NCI-H1092 treated with DMSO at 0.1 percent for 48 hours (cell line): ENCODE measurements at places on chromosomes 2 and 18.

- peak; percentile 5 for DNase-seq
Measured at GRCh38 chr18:12882453-12883371, 1.3 kb downstream of the PTPN2 start.

GRCh38 chr2:3492951-3493614, 26.2 kb downstream of the ADI1 start:
- DNase-seq: no peak

DNA sequence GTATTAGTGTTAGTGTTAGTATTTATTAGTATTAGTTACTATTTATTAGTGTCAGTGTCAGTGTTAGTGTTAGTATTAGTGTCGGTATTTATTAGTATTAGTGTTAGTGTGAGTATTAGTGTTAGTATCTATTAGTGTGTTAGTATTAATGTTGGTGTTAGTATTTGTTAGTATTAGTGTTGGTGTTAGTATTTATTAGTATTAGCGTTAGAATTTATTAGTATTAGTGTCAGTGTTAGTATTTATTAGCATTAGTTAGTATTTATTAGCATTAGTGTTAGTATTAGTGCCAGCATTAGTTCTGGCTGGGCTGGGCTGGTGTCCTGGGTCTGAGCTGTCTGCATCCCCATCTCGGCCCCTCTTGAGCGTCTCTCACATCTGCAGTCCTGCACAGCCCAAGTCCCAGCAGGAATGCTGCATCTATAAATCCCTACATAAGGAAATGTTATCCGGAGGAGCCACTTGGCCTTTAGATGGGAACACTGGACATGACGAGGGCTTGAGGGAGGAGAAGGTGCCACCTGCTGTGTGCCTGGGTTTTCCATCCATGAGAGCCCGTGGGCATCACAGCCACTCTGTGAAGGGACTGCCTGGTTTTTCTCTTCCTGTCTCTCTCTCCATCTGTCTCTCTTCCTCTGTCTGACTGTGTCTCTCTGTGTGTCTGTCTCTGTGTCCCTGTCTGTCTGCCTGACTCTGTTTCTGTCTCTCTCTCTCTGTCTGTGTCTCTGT, 33.6 kb downstream of the TWIST2 start:
- no peak for DNase-seq

DNA sequence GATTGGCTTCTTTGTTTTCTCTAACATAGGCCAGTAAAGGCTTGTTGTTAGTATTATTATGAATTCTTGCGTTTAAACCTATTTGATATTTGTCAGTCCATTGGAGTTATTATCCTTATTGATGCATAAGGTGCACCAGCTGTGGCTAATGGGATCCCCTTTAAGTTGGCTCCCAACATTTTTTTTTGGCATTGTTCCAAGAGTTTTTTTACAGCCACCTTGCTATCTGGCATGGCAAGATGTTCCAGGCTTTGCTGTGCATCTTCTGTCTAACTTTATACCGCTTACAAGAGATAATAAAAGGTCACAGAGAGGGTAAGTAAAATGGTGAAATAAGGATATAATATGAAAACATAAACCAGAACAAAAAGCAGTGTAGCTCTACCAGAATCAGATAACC, 157.5 kb upstream of the TACR1 start:
- no peak for DNase-seq

GRCh38 chr2:217412721-217413120, 552.9 kb upstream of the TNP1 start:
- DNase-seq: no peak

DNA sequence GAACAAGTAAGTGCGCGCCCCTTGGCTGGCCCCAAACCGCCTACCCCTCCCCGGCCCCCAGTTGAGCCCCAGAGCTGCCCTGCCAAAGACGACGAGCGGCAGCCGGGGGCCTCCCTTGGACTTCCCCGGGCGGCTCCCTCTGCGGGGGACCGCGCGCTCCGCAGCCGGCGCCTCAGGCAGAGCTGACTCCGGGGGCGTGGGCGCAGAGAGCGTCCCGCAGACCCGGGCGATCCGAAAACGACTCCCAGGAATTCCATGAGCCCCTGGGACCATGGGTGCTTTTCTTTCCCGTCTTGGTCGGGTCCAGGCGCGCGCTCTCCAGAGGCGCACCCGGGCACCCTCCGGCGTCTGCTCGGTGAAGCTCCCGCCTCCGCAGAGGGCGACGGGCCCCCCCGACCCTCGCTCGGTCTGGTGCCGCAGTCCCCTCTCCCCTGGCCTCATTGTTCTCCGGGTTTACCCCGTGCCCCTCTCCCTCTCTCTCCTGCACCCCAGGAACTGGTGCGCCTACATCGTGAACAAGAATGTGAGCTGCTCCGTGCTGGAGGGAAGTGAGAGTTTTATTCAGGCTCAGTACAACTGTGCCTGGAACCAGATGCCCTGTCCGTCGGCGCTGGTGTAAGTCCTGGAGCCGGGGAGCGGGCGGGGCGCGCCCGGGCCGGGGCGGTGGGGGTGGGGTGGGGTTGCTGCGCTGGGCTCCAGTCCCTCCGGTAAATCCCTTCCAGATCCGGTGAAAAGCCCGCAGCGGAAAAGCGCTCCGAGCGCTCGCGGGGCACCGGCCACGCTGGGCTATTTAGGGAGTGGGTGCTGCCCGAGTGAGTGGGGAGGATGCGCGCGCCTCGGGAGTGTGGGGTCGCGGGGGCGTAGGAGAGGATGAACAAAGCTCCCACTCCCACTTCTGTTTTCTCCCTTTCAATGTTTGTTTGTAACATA, 776 bp downstream of the EMILIN2 start:
- DNase-seq: no peak

GRCh38 chr2:51789918-51790317, 758.0 kb upstream of the NRXN1 start:
- DNase-seq: no peak

- no peak for DNase-seq
Measured at GRCh38 chr2:239475161-239476028, 74.6 kb upstream of the HDAC4 start.

GRCh38 chr18:33507019-33507418, 66.5 kb upstream of the CCDC178 start:
- no peak for DNase-seq

GRCh38 chr2:204298404-204298803, 246.9 kb upstream of the PARD3B start:
- DNase-seq: no peak

- no peak for DNase-seq
Measured at GRCh38 chr18:37489998-37490397, 75.6 kb downstream of the CELF4 start.

GRCh38 chr2:230569298-230569697, 143.3 kb upstream of the CAB39 start:
- DNase-seq: no peak

DNA sequence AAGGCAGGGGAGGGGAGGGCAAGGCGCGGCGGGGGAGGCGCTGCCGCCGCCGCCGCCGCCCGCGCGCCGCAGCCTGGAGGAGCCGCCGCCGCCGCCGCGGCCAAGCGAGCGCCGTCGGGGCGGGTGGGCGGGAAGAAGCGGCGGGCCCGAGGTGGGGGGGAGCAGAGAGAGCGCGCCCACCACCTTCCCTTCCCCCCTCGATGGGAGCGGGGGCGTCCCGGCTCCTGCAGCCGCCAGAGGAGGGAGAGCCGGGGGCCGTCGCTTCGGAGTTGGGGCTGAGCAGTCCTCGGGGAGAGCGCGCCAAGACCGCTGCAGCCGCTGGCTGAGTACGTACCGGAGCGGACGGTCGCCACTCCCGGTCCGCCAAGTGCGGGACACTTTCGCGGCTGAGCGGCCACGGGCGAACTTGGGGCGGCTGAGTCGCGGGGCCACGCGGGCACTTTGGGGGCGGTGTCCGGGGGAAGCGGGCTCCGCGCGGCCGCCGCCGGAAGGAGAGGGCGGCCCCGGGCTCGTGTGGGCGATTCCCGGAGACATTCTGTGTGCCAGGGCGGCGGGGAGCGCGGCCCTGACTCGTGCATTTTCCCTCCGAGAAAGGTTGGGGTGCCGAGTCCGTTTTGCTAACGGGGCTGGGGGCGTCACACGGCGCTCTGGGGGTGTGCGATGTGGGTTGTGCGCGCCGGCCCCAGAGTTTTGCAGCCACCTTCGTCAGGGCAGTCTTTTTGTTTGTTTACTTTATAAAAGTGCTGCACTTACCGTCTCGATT, at the start of gene NAB1:
NAB1 (plus strand) TSS at position 49 of the 763 bp plus-strand sequence. CDS start 10,094 bp downstream, outside the sequence.
- DNase-seq: peak; percentile 46

- no peak for DNase-seq
Measured at GRCh38 chr2:157935378-157935906, 59.3 kb upstream of the ACVR1 start.

DNA sequence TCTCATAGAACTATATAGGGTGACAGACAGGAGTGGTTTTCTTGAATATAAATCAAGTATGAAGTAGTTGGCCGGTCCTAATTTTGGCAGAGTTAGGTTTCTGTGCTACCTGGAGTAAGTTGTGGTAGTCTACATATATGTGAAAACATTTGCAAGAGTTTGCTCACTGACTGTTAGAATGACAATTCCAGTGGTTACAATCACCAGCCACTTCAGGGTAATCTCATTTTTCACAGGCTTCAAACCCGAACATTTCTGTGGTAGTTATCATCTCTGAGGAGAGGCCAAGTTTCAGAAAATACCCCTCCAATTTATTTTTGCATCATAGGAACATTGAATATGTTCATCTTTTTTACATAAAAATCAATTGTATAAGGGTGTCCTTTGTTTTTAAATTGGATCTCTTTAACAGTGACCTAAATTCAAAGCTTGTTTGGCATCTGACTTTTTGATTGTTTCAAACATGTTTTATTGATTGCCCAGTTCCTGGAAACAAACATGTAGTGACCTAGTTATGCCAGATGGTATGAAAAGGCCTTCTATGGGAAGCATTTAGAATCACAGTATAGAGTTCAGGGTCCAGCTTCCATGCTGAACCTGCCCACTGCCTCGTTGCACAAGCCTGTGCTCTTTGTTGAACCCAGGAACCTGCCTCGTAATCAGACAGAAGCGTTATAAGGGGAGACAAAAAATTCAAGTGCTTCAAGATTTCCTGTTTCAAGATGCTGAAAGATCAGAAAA, 250.6 kb downstream of the LTBP1 start:
- DNase-seq: no peak

DNA sequence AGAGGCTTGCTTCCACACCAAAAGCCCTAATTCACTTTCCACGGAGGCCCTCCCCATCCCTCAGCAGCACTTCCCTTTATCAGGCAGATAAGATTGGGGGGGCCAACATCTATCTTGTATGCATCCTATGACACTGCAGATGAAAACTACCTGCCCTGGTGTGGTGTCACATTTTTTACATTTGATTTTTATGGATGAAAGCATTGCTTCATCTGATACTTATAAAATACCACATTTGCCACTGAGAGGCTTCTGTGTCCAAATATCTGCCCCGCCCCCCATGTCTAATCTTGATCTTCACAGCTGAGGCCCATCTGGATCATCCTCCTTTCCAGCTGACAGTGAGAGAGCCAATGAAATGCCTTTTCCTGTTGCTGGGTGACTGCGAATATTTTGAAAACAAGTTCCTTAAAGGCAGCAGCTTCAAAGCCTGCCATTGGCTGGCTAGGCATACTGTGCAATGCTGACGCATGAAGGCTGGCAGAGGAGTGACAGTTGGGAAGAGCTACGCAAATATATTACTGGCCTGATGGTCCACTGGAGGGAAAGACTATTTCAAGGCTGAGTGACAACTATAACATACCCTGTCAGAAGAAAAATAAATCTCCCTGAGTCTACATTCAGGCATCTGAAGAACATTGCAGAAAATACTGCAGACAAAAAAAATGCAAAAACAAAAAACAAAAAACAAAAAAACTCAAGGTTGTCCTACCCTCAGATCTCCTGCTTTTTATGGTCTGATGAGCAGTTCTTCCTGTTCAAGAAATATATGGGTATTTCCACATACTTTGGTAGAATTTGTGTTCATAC, 318.7 kb downstream of the PDE11A start:
- no peak for DNase-seq

DNA sequence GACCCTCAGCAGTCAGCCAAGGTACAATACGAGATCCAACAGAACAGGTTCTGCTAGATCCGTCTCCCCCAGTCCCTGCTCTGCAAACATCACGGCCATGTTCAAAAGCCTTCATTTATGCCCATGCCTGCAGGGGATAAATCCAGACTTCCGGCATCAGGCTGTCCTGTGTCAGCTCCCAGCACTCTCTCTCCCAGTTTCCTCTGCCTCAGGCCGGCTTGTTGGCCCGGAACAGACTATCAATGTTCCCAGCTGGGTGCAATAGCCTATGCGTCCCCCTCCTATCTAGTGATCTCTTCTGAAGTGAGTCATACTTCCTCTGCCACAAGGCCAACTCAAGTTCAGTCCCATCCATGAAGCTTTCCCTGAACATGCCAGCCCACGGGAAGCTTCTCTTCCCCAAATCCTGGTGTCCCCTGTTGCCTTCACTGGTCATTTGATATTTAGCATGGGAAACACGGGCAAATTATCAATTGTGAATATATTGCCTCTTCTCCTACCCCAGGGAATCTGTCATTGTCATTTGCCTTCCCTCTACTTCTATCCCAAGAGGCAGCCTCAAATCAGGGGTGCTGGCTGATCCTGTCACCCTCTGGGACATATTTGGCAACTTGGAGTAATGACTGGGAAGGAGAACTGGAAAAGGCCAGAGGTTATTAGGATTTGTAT, 51.1 kb downstream of the CAPN13 start:
- no peak for DNase-seq

GRCh38 chr2:202824901-202825300, 46.7 kb downstream of the ICA1L start:
- DNase-seq: no peak
